ENCODE measurements at places on chromosomes 3 and 15.

- no peak for DNase-seq
Observed at GRCh38 chr15:36753173-36753572, 173.7 kb downstream of the CDIN1 start.

DNA sequence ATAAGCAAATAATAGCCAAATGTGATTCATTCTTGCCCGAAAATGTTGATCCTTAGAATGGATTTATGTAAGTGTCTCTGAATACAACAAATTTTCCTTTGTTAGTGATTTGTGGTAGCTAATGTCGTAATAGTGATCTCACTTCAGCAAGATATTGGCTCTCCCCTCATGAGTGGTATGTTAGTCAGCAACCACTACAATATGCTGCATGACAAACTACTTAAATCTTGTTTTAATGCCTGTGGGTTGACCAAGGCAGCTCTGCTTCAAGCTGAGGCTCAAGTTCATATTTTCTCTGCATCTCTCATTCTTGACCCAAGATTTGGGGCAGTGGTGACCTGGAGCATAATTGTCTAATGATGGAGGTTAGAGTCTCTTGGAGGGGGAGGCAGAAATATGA, 49.8 kb upstream of the GALNT15 start:
- no peak for DNase-seq

- DNase-seq, result no peak
Observed at GRCh38 chr3:8631661-8632060, 12.9 kb downstream of the SSUH2 start.

- no peak for DNase-seq
Observed at GRCh38 chr3:189720736-189721417, 89.7 kb downstream of the TP63 start.

DNA sequence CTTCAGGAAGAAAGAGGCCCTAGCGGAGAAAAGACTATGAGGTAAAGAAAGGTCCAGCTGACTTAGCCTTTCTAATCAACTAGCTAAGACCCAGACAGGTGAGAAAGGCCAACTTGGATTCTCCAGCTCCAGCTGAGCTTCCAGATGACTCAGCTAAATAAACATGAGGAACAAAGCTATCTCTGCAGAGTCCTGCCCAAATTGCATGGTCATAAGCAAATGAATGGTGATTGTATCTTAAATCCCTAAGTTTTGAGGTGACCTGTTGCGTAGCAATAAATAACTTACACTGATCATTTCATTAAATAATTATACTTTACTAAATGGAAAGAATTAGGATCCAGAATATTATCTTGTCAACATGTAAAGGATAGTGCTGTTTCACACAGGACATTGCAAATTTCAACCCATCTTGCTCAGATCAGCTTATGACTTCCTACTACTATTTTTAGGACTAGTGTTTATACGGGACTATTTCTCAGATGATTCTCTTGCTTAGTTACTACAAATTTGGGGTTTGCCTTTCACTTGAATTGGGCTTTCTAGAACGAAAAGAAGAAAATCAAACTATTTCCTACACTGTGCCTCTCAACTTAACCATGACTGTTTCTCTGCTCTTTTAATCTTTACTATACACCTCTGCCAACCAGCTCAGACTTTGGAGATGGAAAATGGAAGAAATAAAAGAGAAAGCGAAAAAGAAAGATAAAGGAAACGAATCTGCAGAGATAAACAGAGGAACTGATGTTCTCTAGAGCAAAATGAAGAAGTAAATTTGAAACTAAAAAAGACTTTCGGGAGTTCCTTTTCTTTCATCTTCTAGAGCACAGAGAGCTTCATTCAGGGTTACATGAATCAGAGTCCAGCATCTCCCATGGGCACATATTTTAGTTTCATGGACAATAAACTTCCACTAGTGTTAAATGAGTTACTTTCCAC, 6.6 kb upstream of the ADGRG7 start:
- no peak for DNase-seq

GRCh38 chr3:13333236-13333897, 86.8 kb downstream of the NUP210 start:
- DNase-seq, result no peak

- no peak for DNase-seq
Observed at GRCh38 chr3:56001537-56001936, 466.7 kb downstream of the ERC2 start.

DNA sequence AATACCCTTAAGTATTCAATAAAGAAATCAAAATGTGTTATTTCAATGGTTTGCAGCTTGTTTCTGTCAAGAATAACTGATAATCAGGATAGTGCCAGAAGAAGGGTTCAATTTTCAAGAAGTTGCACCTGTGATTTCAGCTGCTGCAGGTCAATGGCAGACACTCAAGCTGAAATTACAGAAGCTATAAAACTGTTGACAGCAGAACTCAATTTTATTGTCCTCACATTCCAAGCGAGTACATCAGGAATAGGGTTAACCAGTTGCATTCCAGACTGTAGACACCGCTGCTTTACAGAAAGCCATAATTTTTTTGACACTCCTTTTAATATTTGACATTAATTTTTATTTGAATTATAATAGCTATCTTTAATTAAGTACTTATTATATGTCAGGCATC, 364.1 kb downstream of the CGGBP1 start:
- no peak for DNase-seq

GRCh38 chr15:53565721-53566120, 193.7 kb downstream of the WDR72 start:
- DNase-seq, result no peak

- DNase-seq, result peak; percentile 65
Observed at GRCh38 chr3:82133070-82133606, 371.7 kb upstream of the GBE1 start.

DNA sequence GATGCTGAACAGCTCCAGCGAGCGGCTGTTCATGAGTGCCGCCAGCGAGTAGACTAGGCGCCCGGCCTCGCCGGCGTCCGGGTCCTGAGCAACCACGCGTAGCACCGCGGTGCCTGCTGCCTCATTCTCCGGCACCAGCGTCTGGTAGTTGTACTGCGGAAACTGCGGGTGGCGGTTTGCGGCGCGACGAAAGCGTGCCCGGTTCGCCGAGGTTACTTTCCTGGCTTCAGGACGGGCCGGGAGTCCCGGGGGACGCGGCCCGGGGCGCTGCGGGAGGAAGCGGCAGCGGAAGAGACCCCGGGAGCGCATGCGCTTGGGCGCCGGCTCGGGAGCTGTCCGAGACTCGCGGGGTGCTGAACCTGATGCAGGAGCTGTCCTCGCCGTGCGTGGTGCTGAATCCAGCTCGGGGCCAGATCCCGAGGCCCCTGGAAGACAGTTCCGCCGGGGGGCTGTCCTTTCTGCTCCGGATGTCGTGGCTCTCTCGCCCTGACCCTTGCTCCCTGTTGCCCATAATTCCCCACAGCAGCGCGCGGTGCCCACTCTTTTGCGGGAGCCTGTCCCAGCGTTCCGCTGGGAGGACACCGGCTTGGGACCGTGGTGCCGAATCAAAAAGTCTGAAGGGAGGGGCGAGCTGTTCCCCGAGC, 1.1 kb downstream of the CELSR3 start:
- peak; percentile 95 for DNase-seq

GRCh38 chr15:89419370-89419984, 76.9 kb downstream of the RHCG start:
- DNase-seq, result peak; percentile 87

- no peak for DNase-seq
Observed at GRCh38 chr15:66959875-66960274, 105.5 kb upstream of the SMAD3 start.

- DNase-seq, result no peak
Observed at GRCh38 chr3:13762906-13763305, 117.0 kb downstream of the WNT7A start.

DNA sequence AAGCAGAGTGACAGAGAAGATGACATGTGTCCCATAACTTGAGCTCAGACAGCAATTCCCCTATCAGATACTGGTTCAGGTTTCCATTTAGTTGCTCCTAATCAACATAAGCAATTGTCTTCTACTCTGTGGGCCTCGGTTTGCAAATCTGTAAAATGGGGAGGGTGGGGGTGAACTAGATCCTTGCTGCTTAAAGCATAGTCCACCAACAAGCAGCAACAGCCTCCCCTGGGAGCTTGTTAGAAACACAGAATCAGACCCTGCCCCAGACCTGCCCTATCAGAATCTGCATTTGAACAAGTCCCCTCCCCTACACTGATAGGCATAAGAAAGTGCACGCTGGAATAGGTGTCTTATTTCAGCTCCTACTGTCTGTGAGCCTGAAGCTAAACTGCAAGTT, 87.8 kb downstream of the CEMIP start:
- no peak for DNase-seq

DNA sequence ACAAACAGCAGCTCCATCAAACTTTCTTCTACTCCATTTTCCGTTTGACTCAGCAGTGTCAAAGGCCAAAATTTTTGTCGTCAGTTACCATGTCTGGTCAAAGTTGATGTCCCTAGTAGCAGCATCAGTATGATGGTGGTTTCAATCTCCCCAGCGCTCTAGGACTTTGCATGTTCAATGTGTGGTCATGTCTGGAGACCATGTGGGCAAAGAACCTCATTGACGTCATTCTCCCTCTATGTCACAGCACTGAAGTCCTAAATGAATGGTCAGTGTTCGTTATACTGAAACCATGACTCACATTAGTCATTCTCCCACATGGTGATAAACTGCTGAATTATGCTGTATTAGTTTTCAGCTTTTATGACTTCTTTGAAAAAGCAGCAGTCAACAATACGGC, 23.2 kb downstream of the SHC4 start:
- DNase-seq, result no peak

DNA sequence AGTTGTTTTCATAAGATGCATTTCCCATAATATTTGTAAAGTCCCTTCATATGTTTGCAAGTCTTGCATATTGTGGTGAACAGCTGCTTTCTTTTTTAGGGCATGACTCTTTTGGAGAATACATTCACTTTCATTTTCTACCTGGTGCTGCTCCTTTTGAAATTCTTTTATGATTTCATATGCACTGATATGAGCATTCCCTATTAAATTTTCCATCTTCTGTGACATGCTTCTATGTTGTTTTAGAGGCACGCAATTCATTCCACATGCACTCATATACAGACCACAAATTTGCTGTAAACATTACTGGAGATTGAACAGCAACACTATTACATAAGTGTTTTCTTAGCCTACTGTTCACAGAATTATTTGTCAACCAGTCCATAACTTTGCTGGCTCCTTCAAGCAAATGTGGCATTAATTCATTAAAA, 92.8 kb upstream of the TNFSF10 start:
- no peak for DNase-seq

GRCh38 chr15:37122703-37123102, 22.4 kb upstream of the MEIS2 start:
- no peak for DNase-seq

DNA sequence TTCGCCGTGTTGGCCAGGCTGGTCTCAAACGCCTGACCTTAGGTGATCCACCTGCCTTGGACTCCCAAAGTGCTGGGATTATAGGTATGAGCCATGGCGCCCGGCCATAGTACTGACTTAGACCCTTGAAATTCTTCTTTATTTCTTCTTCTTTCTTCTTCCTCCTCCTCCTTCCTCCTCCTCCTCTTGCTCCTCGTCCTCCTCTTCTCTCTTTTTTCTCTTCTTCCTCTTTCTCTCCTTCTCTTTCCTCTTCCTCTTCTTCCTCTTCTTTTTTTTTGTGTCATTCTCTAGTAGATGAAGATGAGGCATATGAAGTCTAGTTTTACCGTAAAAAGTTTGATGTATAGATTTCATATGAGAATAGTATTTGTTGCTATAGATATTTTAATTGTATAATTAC, 9.3 kb downstream of the RPL15 start:
- no peak for DNase-seq

GRCh38 chr15:63999177-63999576, 47.1 kb downstream of the DAPK2 start:
- no peak for DNase-seq

DNA sequence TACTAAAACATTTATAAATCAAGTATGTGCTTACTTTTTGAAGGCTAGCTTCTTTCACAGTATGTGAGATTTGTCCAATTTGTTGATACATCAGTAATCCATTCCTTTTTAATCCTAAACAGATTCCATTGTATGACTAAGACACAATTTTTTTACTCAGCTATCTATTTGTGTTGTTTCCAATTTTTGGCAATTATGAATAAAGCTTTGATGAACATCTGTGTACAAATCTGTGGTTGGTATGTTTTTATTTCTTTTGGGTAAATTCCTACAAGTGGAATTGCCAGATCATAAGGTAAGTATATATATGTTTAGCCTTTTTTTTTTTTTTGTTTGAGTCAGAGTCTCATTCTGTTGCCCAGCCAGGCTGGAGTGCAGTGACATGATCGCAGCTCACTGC, 56.2 kb upstream of the VEPH1 start:
- DNase-seq, result no peak

DNA sequence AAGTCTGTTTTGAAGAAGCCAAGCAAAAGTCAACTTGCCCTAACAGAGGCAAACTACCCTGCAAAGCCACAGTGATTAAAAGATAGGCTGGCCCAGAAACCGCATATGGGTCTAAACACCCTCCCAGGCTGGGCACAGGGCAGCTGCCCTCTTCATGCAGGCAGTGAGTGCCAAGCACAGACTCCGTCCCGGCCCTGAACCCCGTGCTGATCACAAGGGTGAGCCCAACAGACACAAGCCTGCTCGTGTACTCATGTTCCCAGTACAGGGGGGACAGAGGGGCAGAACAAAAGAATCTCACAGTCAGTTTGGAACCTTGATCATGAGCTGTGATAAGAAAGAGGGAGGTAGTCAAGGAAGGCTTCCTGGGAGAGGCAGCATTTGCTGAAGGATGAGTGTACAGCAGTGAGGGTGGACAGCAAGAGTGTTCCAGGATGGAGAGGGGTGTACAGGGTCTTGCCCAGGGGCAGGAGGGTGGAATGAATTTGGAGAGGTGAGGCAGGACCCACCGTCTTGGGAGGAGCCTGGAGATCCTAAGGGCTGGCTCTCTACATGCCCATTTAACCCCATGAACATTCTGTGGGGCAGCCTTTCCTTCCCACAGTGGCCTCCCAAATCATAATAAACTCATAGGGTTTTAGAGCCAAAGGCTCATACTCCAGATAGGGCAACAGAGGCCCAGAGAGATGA, 43.2 kb upstream of the PRR23E start:
- DNase-seq, result no peak

DNA sequence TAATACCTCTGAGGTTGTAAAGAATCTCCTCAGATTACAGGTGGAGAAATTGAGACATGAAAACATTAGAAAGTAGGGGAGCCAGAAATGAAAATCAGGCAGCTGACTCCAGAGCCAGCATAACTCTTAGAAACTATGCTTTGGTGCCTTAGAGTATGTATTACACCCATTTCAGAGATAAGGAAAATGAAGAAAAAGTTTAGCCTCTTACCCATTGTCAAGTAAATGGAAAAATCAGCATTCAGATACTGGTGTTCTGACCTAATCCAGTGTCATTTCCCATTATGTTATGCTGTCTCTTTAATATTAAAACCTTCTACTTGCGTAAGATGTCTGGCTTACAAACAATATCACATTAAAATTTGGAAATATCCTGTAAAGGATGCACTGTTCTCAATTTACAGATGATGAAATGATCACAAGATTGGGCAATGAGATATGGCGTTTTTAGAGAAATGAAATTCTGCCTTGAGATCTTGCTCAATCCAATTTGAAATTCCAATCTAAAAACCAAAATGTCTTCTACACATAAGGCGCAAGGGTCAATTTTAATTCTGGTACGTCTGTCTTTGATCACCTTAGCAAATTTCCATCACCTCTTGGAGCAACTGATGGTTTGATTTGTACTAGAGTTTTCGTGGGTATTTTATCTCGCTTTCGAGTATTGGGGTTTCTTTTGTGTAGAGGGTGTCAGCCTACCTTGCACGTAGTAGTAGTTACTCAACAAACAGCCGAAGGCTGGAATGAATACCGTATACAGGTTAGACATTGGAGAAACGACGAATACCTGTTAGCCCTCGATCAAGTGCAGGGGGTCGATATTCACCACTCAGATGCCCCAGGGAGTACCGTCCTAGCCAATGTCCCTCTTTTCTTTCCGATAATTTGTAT, 902 bp upstream of the ZCWPW2 start:
- no peak for DNase-seq

GRCh38 chr15:62782896-62783295, 259.7 kb upstream of the TPM1 start:
- DNase-seq, result no peak
